ENCODE measurements at places on chromosomes 16 and 17. TPM values are rescaled to one million over a fixed set of nuclear protein-coding genes. Genes with fewer than 3 reads are reported as not detected.

DNA sequence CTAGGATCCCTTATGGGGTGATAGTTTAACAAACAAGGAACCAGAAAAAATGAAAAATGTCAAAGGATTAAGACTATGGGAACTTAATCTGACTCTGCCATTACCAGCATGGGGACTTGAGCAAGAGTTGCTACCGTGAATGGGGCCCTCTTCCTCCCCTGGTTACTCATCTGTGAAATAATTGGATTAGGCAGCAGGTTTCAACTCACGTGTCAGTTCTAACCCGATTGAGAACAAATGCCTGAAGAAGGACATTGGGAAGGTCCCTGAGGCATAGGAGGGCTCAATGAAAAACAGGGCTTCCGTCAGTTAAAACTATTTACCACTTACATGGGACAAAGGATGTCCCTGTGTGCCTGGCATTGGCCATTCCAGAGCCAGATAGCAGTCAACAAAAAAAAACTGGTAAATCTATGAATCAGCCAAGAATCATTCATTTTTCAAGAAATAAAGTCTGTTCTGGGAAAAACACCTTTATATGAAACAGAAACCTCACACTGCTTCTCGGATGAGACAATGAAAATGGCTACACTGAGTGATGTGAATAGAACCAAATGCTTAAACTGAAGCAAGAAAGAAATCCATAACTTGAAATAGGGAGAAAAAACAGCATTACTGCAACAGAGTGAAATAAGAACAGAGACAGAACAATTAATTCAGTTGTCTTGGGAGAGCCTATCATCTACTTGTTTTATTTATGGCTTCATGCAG is 104.3 kb downstream of the ADAMTS18 start:
- no peak for DNase-seq

DNA sequence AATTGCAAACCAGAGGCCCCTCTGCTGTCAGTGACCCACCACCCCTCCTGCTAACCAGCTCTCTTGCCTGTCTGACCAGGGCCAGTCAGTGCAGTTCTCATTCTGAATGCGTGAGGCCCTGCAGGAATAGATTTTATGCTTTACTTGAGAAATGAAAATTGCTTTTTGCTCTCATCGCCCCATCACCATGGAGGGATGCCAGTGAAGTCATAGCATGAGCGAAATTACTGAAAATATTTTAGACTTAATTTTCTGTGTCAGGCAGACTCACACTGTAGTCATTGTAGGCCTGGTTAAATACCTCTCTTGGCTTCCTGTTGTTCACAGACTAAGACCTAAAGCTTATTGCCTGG is 490.5 kb upstream of the CDH5 start:
- DNase-seq: no peak

GRCh38 chr16:74844041-74844980 is 69.7 kb upstream of the FA2H start:
- DNase-seq: no peak

- DNase-seq: no peak
Observed at GRCh38 chr17:73255671-73256181, 6.0 kb downstream of the CPSF4L start.

GRCh38 chr16:50932348-50932935 is 190.6 kb downstream of the CYLD start:
- DNase-seq: no peak

DNA sequence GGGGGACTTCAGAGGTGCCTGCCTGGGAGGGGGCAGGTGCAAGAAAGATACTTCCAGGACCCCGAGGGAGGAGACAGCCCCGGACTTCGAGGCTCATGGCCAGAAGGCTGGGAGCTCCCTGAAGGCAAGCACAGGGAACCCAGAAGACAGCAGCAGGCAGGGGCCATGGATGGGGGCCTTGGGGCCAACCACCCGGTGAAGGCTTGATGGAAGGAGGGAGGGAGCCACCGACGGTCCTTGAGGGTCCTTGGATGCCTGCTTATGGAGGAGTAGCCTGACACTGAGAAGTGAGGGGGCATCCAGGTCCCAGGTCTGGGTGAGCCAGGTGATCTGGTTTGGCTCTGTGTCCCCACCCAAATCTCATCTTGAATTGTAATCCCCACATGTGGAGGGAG is 89.7 kb downstream of the SEC14L1 start:
- no peak for DNase-seq

- peak; percentile 65 for DNase-seq
Observed at GRCh38 chr16:31355431-31356100, 590 bp downstream of the ITGAX start.

DNA sequence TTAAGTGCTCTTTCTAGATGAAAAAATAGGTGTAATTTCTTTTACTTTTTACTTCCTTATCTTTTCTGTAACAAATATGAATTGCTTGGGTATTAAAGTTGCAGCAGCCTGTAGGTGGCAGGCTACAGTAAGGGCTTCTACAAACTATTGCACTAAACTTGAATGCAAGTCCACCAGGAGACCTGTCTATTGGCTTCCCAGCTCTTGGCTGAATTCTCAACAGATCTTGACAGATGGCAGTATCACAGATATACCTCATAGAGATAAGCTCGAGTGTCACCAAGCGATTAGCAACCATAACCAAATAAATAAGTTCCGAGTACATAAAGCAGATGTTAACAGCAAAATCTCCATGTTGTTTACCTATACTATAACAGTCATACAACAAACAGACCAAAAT is 5.9 kb downstream of the BBS2 start:
- no peak for DNase-seq

- DNase-seq: no peak
Observed at GRCh38 chr16:57277586-57277985, 6.9 kb downstream of the PLLP start.

DNA sequence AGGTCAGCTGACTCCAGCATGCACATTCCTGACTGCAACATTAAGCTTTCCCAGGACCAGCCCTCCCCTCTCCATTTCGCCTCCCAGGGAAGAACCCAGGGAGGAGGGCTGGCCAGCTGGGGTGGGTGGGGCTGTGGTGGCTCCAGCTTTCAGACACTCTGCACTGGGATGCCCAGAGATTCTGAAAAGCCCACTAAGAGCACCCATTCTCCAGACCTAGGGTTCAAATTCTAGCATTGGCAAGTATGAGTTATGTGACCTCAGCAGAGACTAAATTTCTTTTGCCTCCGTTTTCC is 7.8 kb downstream of the DLX3 start:
- peak; percentile 28 for DNase-seq

DNA sequence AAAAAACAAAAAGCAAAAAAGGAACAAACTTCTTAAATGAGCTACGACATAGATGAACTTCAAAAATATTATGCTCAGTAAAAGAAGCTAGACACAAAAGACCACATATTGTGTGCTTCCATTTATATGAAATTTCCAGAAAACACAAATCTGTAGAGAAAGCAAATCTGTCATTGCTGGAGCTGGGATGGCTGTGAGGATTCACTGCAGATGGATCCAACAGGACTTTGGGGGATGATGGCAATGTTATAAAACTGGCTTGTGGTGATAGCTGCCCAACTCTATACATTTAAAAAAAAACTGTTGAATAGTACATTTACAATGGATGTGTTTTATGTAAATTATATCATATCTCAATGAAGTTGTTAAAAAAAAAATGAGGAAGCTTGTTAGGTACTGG is 52.6 kb upstream of the MAP3K14 start:
- DNase-seq: no peak

DNA sequence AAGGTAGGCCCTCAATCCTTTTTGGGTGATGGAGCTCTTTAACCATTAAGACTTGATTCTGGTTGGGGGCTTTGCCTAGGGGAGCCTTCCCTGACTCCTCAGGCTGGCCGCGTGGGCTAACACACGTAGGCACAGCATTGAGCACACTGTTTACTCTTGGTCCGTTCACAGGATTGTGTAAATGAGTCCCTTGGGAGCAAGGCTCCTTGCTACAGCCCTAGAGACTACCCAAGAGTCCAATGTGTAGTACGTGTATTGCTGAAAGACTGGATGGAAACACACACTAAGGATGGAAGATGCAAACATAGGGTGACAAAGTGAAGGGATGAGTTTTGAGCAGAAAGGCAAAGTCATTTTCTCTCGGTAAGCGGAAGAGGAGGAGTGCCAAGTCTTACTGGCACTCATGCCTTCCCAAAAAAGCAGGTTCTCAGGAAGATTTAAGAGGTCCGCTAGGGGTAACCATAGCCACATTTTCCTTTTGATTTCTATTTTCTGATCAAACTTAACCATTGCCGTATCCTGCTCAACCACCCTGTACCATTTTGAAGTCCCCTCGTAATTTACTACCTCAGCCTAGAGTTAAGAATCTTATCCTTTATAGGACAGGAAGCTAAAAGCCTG is 911 bp upstream of the ITGA2B start:
- DNase-seq: no peak

GRCh38 chr17:77254951-77255825 is 114.4 kb downstream of the SEC14L1 start:
- no peak for DNase-seq

- DNase-seq: peak; percentile 41
Observed at GRCh38 chr17:29143894-29144293, 36.3 kb downstream of the MYO18A start.

- no peak for DNase-seq
Observed at GRCh38 chr16:4420505-4421105, 4.2 kb upstream of the CORO7 start.

GRCh38 chr16:30068750-30069610 is 3.4 kb downstream of the ALDOA start:
- DNase-seq: no peak

DNA sequence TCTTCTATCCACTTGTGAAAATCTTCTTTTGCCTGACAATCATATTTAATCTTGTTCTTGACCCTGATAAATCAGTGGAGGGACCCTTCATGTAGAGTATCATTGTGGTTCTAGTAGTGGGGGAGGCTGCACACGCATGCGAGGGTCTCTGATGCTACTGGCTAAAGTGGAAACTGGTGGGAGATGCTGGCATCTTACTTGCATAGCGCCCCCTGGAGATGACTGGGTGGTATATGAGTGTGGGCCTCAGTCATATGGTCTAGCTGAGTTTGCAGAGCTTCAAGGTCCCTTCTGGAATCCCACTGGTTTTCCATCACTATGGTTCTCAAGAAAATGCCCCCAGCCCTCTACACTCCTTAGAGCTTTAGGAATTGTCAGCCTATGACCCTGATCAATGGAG is 236.4 kb upstream of the AXIN2 start:
- no peak for DNase-seq

DNA sequence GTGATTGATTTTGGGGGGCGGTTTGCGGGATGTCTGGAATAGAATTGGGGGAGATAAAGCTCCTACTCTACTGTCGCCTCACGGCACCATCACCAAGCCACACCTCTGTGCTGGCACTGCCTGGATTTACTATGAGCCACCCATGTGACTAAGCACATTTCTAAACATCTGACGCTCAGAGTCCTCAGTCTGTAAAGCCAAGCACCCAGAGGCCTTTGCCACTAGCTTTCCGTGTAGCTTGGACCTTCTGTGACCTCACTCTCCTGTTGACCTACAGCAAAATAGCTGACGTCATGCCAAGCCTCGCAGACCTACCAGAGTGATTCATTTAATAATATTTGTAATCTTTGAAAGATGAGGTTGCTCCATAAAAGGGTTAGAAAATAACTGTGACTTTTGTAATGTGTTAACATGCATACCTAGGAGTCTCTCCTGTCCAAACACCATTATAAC is 38.5 kb upstream of the MYOCD start:
- DNase-seq: peak; percentile 87

DNA sequence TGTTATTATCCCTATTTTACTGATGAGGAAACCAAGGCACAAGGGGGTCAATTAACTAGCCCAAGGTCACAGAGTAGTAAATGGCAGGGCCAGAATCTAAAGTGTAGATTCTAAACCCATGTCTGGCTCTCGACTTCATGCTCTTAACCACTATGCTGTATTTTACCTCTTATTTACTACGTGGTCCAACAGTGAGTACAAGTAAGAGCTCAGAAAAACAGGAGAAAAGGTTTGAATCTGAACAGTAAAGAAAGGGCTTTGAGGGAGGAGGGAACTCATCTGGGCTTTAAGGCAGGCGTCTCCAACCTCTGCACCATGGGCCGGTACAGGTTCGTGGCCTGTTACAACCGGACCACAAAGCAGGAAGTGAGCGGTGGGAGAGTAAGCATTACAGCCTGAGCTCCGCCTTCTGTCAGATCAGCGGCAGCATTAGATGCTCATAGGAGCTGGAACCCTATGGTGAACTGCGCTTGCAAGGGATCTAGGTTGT is 62.9 kb downstream of the SMURF2 start:
- DNase-seq: no peak

GRCh38 chr17:34645594-34645993 is 66.2 kb downstream of the TMEM132E start:
- no peak for DNase-seq

- no peak for DNase-seq
Observed at GRCh38 chr17:56160422-56160821, 7.1 kb downstream of the ANKFN1 start.

- DNase-seq: no peak
Observed at GRCh38 chr16:30875871-30876801, 17.7 kb downstream of the BCL7C start.

- DNase-seq: peak; percentile 89
Observed at GRCh38 chr17:78933025-78933958, 8.1 kb upstream of the TIMP2 start.

GRCh38 chr17:19670908-19671307 is 22.4 kb downstream of the ALDH3A2 start:
- DNase-seq: no peak

DNA sequence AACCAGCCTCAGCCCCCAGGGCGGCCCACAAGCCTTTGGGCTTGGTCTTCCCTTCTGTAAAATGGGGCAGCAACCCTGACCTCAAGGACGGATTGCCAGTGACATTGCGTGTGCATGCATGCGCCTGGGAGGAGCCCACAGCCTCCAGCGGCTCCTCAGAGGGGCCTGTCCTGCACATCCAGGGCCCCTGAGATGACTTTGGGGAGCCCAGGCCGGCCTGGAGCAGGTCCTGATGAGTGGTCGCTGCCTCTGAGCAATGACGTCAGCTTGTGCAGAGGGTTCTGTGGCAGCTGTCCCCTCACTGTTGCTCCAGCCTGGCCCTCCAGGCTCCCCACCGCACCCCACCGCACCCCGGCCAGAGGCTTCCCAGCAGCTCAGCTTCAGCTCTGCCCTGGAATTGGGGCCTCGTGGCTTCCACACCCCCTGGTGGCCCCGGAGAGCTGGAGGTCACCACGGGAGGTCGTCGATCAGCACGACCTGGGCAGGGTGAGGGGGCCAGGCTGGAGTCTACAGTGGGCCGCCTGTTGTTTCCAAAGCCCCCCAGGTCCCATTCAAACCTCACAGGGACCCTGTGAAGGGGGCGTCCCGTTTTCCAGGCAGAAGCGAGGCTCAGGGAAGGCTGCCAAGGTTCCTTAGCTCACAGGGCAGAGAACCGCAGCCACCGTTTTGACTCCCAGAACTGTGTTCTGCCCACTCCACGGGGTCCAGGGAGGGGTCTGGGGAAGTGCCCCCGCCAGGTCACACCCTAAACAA is 341.8 kb downstream of the SEC14L1 start:
- DNase-seq: no peak

The LRRC36 gene
- 0.51 TPM for total RNA-seq

The SHISA9 gene
- total RNA-seq: 0.39 TPM

The FOXC2 gene
- total RNA-seq: 29.0 TPM

The GP1BA gene
- 0.19 TPM for total RNA-seq

The ENPP7 gene
- total RNA-seq: not detected

The GSE1 gene
- total RNA-seq: 111 TPM

The FOXJ1 gene
- total RNA-seq: not detected

The SHPK gene
- 15.8 TPM for total RNA-seq

The SRP68 gene
- 57.6 TPM for total RNA-seq

The CD300LB gene
- 1.6 TPM for total RNA-seq

The WNT9B gene
- 0.57 TPM for total RNA-seq

The HOXB6 gene
- total RNA-seq: 5.8 TPM
